ENCODE measurements at places on chromosomes 1 and 21.

DNA sequence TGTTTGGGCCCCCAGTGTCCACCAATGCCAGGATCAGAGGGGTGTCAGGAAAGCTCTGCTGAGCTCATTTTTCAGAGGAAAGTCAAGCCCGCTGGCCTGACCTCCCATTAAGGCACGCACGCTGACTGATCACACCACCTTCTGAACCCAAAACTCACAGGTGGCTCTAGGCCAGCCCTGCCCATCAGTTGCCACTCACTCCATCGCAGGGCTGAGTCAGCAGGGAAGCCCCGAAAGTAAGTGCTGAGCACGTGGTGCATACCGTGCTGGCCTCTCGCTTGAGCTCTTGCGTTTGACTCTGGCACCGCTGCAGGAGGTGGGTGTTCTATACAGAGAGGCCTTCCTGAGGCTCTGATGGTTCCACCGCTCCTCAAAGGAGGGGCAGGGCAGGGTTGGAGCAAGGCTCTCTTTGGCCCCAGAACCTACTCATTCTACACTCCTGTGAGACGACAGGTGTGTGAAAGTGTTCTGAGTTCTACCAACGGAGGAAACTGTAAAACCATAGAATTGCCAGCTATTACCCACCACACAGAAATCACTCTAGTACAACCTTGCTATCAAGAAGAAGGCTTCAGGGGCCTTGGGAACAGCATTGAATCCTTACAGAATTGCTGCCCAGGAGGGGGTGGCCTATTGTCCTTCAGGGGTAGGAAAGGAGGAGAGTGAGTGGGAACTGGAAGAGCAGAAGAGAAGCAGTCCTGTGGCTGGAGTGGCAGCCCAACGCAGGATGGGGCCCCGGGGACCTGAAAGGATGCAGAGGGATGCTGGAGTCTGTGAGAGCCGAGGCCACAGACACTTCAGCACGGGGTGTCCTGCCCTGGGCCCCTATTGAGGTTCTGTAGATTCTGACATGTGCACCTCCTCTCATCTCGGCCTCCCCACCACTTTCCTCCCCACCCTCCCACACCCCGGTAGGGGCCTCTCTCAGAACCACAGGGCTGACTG, 214.7 kb upstream of the EDN2 start:
- DNase-seq = peak; percentile 65

DNA sequence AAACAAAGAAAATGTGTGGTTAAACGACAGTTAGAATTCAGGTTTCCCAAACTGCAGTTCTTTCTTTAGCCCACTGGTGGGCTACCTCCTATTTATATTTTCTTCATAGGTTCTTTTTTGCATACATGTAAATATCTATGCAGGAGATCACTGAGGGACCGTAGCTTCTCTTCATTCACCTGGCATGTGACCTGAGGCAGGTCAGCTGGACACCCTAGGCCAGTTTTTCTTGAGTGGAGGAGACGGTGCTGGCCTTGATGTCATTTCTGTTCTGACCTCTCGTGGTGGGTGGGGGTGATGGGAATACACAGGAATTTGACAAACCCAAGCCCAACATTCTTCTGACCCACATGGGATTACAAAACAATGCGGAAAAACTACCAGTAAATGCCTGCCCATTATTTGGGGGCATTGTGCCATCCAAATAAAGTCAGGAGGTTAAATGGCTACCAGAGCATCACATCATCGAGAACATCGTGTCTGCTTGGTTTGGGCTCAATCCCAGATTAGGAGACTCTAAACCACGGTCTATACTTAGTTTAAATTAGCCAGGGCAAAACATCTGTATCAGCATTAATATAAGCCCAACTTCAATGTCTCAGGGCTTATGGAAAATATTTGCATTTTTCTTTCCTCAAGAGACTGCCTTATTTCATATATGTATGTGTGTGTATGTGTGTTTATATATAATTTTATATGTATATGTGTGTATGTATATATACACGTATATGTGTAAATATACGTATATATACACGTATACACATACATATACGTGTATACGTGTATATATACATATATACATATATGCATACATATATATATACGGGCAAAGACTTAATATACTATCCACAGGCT, 7.4 kb upstream of the IRF2BP2 start:
- DNase-seq = no peak

- DNase-seq = no peak
Measured at GRCh38 chr1:230706887-230707731, 6.8 kb downstream of the AGT start.

DNA sequence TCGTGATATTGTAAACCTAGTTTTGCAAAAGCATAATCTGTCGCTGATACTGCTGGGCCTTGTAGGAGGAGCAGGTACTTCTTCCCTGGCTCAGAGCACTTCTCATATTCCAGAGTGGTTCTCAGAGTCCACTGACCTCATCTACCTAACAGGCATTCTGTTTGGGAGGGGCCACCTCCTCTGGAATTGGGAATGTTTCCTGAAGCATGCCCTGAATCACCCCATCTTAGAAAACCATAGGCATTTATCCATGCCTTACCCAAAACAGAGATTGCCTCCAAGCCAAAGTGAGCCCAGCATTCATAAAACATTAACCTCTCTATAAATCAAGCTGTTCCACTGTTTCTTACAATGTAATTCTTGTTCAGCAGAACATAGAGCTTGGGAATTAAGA, 35.1 kb downstream of the SLC44A3 start:
- no peak for DNase-seq

DNA sequence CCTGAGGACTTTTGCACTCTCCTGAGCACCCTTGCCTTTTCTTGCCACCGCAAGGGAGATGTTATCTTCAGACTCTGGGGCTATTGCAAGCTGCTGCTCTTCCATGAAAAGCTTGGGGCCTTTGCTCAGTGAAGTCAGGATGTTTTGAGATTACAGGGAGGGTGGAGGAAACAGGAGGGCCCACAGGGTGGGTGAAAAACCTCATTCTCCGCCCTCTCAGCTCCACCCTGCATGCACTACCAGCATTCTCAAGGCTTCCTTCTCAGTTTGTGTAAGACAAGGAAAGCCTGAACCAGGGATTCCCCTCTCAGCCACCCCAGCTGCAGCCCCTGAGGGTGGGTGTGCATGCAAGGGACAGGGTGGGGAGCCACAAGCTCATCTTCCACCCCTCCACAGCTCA, 25.8 kb upstream of the ZNF648 start:
- DNase-seq = no peak

DNA sequence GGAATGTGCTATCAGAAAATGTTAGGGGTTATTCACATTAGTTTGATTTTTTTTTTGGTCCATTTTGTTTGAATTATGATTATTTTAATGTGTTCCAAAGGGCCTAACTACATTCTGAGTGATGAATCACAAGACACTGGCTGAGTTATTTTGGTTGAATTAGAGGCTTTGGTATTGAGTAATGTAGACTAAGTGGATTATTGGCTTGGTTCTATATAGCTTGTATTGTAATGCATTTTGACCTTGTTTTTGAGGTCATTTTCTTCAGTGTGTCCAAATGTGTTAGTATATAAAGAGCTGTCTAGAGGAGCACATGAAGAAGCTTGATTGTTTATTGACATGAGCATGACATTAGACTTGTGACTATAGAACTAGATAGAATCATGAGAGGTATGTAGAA, 3.4 kb downstream of the ZNF326 start:
- no peak for DNase-seq

- no peak for DNase-seq
Measured at GRCh38 chr1:231161667-231162296, at the start of gene TRIM67. TRIM67 (plus strand) TSS chr1:231162058; CDS start chr1:231162970, 912 bp downstream.

DNA sequence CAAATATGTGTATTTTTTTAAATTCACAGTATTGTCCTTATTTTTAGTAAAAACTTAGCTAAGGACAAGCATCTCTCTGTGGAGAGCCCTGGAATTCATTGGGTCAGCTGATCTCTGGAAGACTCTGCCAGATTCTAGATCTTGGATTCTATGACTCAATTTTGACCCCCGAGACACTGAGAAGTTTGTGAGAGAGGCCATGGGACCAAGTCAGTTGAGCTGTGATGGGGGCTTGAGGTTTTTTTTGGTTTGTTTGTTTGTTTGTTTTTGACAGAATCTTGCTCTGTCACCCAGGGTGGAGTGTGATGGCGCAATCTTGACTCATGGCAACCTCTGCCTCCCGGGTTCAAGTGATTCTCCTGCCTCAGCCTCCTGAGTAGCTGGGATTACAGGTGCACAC, 13.5 kb downstream of the SHISA4 start:
- DNase-seq = no peak

GRCh38 chr1:206903687-206904086, 6.4 kb downstream of the IL24 start:
- no peak for DNase-seq

GRCh38 chr1:29576510-29576909, 340.2 kb downstream of the PTPRU start:
- DNase-seq = no peak

DNA sequence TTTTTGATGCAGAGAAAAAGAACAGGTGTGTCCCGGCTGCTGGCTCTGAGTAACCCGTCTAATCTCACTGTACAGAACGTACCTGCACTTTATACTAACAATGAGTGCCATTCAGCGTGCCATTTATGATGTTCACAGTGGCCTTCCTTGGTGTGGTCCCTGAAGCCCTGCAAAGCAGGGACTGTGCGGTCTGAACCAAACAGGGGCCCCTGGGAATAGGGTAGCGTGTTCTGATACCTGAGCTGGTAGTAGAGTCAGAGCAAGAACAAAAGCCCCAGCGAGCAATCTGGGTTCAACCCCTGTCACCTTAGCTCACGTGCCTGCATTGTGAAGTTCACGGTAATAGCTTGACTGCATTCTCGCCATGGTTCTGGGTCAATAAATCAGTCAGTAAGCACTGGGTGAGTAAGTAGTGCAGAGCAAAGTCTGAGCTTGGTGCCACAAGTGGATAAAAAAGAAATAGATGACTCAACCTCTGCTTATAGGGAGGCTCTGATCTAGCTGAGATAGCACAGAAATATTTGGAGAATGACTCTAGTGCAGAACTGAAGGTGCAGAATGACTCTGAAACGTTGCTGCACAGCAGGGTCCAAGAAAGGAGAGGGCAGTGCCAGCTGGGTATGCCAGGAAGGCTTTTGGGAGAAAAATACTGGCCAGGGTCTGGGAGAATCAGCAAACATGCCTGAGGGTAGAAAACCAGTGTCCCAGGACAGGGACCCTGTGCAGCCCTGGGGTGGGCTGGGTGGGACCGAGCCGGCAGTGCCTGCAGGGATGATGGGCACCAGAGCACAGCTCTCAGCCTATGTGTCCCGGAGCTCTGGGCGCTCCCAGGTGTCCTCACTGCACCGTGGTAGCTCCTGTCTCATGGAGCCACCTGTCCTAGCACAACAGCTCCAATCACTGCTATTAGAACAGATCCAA, 125.9 kb downstream of the RHOU start:
- no peak for DNase-seq

- DNase-seq = no peak
Measured at GRCh38 chr1:184624051-184624450, 130.6 kb downstream of the EDEM3 start.

DNA sequence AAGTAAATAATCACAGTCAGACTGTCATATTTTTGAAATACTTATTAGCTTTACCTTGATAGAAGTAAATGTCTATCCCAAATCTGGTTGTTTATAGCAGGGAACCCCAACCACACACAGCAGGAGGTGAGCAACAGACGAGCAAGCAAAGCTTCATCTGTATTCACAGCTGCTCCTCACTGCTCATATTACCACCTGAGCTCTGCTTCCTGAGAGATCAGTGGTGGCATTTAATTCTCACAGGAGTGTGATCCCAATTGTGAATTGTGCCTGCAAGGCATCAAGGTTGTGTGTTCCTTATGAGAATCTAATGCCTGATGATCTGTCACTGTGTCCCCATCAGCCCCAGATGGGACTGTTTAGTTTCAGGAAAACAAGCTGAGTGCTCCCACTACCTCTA, 104.3 kb downstream of the GPATCH2 start:
- DNase-seq = no peak

DNA sequence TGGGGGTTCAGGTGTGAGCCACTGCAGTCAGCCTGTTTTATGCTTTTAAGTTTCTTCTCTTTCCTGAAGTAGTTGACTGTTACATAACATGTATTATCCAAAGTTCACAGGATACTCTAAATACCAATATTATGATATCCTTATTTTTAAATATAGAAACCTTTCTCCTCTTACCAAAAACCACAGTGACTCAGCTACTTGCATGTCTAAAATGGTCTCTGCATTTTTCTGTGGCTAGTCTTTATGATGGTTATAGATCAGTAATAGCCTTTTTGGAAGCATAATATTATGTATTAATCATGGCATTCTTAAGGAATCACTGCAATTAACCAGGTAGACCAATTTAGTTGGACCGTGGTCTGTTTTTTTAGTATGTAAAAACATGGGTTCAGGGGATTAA, 210.8 kb upstream of the CACYBP start:
- DNase-seq = no peak

DNA sequence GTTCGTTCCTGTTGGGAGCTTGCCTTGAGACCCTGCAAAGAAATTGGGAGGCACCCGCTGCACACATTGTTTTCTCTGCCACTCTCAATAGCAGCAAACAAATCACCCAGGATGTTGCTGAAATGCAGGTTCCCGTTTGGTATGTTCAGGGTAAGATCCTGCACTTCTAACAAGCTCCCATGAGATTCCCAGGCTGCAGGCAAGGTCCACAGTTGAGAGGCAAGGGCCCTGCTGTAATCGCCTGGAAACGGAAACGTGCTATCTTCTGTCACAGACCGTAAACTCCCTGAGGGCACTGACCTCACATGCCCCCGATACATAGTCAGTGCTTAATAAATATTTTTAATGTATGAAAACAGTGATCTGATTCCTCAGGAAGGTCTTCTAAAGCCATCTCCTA, 37.8 kb downstream of the XCL1 start:
- no peak for DNase-seq

DNA sequence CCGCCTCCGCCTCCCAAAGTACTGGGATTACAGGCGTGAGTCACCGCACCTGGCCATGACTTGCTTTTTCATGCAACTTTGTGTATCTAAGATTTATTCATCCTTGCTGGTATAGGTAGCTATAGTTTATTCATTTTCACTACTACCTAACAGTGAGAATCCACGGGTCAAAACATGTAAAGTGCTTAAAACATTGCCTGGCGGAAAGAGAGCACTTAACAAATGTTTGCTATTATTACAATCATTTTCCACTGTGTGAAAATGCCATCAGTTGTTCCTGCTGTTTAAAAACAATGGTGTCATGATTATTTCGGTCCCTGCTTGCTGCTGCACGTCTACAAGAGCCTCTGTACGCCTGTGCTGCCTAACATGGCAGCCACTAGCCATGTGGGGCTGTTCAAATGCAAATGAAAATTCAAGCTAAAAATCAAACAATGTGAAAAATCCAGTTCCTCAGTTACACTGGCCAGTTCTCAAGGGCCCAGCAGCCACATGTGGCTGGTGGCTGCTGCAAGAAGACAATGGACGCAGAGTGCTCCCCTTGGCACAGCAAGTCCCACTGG, 65.1 kb downstream of the CLSTN1 start:
- no peak for DNase-seq

DNA sequence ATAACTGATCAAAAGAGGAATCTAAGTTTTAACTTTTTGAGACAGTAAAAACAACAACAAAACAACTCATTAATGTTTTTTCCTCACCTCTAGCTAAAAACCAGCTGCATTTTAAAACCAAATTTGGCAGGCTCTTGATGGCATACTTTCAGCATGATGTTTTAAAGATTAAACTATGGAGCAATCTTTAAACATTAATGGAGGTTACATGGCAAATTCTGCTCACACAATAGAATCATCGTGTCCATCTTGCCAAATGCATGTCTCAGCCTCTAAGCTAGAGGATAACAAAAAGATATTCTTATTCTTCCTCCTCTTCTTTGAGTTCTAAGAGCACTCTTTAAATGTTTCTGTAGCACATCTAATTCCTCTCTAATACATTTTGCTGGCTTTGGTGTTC, 579.8 kb upstream of the PKN2 start:
- no peak for DNase-seq
